ENCODE measurements at places on chromosomes 4 and X.

DNA sequence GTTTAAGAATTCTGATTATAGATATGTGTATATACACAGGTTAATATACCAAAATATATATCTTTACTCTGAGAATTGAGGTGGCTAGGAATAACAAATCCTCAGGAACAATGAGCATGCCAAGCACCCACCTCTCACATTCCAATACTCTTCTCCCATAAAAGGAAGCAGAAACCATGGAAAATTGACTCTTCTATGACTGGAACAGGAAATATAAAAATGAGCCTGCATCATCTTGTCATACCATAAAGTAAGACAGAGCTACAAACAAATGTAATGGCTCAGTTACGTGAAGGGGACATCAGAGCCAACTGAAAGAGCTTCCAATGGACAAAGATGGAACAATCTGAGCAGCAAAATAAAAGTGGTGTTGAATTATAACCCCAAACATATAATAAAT, 3.8 kb upstream of the MAGEA8 start:
- no peak for DNase-seq

- no peak for DNase-seq
These were observed 152.0 kb downstream of the GRIA2 start for GRCh38 chr4:157372567-157372966.

DNA sequence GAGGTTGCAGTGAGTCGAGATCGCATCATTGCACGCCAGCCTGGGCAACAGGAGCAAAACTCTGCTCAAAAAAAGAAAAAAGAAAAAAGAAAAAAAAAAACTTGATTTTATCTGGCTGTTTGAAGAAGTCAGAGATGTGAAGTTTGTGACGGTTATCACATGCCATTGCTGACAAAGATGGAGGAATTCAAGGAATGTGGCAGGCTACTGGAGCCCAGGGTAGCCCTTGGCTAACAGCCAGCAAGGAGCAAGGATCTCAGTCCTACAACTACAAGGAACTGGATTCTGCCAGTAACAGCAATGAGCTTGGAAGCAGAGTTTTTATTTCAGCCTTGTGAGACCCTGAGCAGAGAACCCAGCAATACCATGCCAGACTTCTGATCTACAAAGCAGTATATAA, 24.3 kb upstream of the TET2 start:
- DNase-seq, result peak; percentile 54

- DNase-seq, result no peak
These were observed 47.4 kb upstream of the ZNF518B start for GRCh38 chr4:10504570-10505179.

DNA sequence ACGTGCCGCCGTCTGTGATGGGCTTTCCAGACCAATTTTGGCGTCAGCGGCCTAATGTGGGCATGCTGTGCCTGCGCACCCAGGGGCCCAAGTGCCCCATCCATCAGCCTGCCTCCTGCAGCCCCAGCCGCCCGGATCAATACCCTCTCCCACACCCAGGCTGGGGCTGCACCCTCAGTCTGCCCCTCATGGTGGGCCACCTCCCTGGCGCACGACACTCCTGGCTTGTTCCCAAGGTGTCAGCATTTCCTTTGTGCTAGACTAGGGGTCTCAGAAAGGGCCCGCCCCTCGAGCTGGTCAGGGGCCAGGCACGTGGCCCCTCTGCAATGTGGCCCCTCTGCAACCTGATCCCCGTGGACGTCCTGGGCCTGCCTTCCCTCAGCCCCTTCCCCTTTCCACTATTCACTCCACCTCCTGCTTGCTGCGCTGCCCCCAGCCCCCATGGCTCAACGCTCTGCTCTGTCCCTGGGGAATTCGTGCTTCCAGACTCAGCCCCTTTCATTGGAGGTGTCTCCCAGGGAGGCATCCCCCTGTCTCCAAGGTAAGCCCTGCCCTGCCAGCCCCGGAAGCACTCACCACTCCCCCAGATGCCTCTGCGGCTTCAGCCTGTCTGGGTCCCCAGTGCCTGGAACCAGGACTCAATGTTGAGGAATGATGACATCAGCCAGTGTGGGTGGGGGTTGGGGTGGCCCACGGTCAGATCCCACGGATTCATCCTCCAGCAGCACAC, 130.8 kb downstream of the HMX1 start:
- no peak for DNase-seq

GRCh38 chrX:130834830-130835229, 68.2 kb downstream of the ENOX2 start:
- no peak for DNase-seq

DNA sequence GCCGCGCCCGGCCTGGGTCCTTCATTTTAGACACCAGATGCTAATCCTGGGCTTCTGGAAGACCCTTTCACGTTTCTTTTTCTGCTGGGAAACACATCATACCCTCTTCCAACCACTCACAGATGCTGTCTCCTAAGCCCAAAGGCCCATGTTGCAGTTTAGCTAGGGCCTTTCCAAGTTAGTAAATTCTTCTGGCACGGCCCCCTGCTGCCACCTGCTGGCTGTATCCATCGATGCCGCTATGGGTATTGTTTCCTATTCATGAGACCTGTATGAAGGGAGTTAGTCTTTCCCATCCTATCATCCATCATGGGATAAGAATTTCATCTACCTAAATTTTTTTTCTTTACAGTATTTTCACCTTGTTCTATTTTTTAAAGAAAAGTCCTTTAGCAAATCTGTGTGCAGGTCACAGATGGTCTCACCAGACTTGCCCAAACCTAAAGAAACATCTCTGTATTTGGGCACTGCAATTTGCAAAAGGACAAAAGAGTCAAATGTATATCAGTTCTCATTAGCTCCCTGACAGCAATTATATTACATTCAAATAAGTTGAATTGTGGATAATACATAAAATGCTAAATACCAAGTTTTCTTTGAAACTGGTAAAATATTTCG, 37.8 kb upstream of the SLC9A7 start:
- peak; percentile 81 for DNase-seq

GRCh38 chr4:105840426-105841174, 54.7 kb upstream of the NPNT start:
- DNase-seq, result no peak

DNA sequence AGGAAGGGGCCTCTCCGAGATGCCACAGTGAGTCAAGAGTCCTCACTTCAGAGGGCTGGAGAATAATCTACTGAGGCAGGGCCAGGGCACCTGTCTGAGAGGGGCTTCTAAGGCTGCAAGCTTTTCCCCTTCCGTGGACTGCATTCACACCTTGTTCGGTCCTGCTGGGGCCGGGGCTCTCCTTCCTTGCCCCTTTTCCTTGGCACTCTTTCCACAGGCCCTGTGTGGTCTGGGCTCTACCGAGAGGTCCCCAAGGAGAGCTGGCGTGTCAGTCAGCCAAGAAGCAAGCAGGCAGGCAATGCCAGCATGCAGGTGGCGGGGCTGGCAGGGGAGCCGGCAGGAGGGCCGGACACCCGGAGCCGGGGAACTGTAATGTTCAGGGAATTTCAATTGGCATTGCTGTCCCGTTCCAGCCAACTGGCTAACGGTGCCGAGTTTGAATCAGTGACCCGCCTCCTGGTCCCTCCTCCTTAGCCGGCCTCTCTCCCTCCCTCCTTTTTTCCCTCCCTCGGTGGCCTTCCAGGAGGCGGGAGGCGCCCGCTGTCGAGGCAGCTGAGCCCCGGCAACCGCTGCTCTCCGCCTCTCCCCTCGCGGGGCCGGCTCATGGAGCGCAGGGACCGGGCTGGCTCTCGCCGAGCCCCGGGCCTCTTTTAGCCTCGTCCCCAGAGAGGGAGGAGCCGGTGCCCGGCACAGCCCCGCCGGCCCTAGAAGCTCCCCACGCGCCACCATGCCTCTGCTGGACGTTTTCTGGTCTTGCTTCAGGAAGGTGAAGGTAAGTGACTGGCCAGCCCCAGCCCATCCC, at the start of gene STARD8:
TSS of gene STARD8 (plus strand) at position 511 of the 802 bp plus-strand sequence. CDS start at position 728, 217 bp downstream.
- peak; percentile 23 for DNase-seq

DNA sequence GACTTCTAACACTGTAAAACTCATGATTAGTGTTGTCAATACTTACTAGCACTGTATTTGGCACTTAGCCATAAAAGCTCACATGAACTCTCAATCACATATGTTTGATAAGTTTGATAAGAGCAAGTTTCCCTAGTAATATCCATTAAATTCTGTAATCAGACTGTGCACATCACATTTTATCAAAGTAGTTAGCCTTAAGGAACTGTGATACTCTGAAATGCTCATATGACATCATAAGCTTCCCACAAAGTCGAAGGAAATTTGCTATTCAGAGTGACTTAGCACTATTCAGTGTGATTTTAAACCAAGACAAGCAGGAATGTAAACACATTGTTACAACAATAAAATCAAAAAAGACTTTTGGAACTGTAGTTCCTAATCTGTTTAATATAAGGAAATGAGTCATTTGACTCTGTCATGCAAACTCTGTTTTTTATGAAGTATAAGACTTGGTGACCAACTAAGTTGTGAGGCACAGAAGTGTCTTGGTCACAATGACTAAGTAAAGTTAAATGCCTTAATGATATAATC, 6.7 kb downstream of the SLC7A11 start:
- DNase-seq, result peak; percentile 80

DNA sequence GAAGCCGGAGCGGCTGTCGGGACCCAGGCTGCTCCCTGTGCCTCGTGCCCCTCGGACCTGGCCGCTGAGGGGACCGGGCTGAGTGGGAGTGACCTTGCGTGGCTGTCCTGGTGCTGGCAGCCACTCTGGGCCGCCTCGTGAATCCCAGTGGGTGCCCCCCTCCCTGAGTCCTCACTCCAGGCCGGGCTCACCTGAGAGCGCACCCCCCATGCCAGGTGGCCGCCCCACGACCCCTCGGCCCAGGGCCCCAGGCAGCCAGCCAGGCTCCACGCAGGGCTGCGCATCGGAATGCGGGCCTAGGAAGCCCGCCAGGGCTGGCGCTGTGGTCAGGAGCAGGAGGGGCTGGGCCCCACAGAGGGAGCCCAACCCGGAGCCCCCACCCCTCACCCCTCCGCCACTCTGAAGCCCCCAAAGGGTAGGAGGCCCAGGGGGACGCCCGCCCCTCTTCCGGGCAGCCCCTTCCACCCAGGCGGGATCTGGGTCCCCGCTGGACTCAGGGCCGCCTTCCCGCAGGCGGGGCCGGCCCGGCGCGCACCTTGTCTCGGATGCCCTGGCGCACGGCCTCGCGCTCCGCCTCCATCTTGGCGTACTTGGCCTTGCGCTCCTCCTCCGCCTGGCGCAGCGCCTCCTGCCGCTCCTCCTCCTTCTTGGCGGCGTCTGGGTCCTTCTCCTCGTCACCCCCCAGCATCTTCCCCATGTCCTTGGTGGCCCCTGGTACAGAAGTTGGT, 33.9 kb downstream of the CPLX1 start:
- no peak for DNase-seq

GRCh38 chr4:172953896-172954568, 214.6 kb upstream of the GALNT7 start:
- DNase-seq, result no peak

DNA sequence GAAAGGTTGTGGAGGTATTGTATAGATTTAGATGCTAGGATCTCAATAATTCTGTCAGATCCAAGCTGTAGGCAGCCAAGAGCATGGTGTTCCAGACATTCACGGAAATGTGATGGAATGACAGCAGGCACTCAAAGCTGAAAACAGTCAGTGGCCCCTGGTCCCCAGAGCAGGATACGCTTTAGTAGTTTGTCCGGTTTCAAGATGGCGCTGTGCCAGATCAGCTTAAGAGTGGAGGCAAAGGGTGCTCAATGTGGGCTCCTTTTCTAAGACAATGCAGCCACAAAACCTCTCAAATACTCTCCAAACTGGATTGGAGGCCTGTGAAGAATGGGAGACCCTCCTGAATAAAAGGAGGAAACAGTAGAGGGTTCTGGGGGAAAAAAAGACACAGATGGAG, 291.2 kb upstream of the HS3ST1 start:
- DNase-seq, result no peak

DNA sequence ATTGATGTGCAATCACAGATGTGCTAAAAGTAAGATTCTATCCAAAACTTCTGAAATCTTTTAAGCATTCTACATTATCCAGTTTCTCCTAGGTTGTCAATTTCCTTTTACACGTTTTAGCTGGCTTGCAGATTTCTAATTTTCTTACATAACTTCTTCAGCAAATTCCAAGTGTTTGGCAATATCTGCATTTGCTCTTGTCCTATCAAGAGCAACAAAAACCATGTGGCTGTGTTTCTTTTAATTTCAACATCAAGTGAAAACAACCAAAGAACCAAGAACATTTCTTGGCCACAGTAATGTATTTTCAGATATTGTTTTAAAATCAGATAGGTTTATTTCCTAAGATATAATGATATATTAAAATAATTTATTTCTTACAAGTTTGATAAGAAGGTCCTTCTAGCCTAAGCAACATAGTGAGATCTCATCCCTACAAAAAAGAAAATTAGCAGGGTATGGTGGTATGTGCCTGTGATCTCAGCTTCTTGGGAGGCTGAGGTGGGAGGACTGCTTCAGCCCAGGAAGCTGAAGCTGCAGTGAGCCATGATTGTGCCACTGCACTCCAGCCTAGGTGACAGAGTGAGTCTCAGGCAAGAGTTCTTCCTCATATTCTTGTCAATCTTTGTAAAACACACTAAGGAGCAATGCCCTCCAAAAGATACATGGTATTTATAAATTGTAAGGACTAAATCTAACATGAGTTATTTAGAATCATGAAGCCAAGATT, 131.4 kb upstream of the NAP1L5 start:
- DNase-seq, result peak; percentile 79

- DNase-seq, result no peak
These were observed 26.7 kb downstream of the NR0B1 start for GRCh38 chrX:30282527-30282926.

DNA sequence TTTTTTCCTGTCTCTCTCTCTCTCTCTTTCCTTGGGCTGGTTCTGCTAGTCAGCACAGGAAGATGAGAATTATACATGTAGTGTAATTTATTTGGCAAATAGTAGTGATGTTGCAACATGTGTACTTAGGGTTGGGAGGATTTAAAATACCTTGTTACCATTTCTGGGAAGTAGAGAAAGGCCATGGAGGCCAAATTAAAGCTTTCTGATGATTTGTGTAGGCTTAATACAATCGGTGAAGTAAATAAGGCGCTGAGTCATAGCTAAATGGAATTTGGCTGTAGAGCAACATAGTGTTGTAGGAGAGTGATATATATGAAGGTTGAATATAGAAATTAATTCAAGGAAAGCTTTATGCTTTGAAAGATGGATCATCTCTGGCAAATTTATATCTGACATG, 295.3 kb downstream of the GRID2 start:
- DNase-seq, result peak; percentile 1

- DNase-seq, result peak; percentile 90
These were observed at the start of gene SRPX2 for GRCh38 chrX:100643956-100644860. SRPX2 (plus strand) TSS chrX:100644199; CDS start chrX:100646323, 2,124 bp downstream.

DNA sequence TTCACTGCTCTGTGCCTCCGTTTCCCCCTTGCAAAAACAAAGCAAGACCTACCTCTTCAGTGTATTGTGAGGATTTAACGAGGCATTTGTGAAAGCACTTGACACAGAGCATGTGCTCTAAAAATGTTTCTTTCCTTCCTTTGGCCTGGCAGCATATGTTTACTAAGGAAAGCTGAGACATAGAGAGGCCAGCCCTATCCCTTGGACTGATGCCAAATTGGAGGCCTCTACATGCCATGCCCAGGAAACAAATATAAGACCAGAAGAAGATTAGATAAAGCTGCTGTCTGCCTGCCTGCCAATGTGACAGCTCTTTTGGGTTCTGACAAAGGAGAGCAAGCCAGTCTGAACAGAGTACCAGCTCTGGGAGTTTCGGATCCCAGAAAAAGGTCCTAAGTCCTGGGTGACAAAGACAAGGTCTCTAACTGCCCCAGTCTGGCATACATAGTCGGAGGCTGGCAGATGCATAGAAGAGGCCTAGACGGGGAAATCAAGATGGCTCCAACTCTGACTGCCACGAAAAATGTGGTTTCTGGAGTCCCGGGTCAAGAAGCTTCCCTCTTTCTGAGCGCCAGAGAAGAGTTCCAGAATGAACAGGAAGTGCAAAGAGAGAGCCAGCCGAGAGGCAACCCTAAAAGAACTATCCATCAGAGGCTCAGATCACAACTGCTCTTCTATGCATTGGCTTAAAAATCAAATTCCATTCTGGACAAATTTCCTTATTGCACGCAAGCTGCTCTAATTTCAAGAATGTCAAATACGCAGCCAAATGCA, 25.8 kb downstream of the OTUD6A start:
- peak; percentile 34 for DNase-seq

All from choroid plexus epithelial cell (primary cell).